HuH-7.5 (cell line): ENCODE measurements at places on chromosomes 16 and 17.
A peak's percentile ranks its signal among the peaks of the same experiment; 100 is the strongest.

- peak; percentile 62 for DNase-seq
These were observed 22.3 kb upstream of the G6PC1 start for GRCh38 chr17:42878123-42878880.

- DNase-seq, result peak; percentile 28
These were observed 46.3 kb downstream of the PRKCA start for GRCh38 chr17:66348584-66349165.

DNA sequence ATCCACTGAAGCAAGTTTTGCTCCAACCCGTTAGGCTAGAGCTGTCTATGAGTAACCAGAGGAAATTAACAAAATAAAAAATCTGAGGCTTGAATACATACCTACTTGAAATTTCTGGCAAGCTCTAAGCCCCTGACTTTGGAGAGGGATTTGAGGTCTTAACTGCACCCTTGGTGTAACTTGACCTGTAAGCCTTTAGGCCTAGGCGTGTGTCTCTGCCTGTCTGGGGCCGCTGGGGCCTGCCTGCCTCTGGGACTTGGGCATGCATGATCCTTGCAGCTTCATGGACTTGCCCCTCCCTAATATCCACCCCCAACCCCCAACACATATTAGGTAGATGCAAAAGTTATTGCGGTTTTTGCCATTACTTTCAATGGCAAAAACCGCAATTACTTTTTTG is 3.7 kb upstream of the CDC42EP4 start:
- no peak for DNase-seq

DNA sequence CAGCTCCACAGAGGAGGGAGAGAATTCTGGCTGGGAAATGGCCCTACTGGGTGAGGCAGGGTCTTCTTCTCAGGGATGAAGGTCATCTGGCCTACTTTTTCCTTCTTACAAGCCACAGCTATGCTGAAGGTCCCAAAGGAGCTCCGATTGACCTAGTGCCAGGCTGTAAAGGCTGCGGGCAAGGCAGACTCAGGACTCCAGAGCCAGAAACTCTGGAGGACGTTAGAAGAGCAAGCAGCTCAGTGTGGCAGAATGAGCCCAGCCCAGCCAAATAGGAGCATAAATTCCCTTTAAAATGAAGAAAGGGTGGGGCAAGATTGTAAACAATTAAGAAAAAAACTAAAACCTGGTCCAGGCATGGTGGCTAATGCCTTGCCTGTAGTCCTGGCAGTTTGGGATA is 20.1 kb upstream of the CNOT1 start:
- DNase-seq, result no peak

DNA sequence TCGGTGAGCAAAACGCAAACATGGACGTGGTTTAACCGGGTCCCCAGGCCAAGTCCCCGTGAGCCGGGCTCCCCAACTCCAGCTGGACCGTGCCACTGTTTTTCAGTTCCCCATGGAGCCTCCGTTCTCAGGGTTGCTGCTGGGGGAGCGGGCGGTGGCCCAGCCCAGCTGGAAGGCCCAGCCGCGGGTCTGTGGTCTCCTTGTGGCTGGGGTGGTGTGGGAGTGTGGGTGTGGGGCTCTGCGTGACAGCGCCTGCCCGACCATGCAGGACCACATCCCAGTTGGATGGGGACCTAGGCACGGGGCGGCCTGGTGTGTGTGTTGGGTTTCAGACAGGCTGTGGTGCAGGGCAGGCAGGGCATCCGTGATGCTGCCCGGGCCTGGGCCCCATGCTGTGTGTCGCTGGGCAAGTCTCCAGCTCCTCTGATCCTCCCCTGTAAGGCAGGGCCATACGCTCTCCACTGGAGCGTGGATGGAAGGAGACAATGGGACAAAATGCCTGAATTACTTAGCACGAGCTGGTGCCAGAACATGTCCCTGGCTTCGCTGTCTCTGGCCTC is 40.3 kb downstream of the COX4I1 start:
- DNase-seq, result no peak

- DNase-seq, result no peak
These were observed 7.6 kb upstream of the PLD6 start for GRCh38 chr17:17213775-17214174.

DNA sequence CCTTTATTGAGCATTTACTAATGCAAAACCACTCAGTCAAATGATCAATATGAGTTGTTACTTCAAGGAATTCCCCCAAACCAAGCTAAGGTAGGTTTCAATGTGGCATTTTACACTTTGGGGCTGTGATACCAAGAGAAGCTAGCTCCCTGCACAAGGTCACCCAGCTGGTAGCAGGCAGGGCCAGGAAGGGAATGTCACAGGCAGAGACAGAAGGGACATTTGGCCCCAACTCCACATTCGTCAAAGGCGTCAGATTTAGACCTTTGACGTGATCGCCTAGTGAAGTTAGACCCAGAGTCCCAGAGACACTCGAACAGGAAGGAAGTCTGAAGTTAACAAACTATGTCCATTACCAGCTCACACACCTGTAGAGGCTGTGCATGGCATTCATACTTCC is 5.5 kb upstream of the SMG1 start:
- no peak for DNase-seq

- DNase-seq, result no peak
These were observed 27.4 kb upstream of the PHB1 start for GRCh38 chr17:49442041-49442440.

- no peak for DNase-seq
These were observed 4.0 kb upstream of the HSBP1 start for GRCh38 chr16:83803811-83804210.

DNA sequence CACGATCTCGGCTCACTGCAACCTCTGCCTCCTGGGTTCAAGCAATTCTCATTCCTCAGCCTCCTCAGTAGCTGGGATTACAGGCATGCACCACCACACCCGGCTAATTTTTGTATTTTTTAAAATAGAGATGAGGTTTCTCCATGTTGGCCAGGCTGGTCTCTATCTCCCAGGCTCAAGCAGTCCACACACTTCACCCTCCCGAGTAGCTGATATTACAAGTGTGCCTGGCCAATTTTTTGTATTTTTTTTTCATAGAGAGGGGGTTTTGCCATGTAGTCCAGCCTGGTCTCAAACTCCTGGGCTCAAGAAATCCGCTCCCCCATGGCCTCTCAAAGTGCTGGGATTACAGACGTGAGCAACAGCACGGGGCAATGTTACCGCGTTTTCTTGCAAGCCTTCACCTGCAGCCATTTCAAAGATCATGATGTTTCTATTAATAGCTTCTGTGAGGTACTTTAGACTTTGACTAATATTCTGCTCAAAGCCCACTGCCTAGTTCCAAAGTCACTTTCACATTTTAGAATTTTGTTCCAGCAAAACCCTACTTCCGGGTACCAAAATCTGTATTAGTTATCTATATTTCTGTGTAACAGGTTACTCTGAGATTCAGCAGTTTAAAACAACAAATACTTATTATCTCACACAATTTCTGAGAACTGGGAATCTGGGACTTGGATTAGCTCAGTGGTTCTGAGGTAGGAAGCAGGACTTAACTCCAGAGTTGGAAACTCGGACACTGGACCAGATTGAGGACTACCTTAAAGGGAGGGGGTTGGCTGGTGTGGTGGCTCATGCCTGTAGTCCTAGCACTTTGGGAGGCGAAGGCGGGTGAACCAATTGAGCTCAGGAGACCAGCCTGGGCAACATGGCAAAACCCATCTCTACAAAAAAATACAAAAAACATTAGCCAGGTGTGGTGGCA is 12.0 kb upstream of the MED13 start:
- no peak for DNase-seq

GRCh38 chr17:6969323-6969726 is 26.5 kb upstream of the ALOX12 start:
- no peak for DNase-seq

DNA sequence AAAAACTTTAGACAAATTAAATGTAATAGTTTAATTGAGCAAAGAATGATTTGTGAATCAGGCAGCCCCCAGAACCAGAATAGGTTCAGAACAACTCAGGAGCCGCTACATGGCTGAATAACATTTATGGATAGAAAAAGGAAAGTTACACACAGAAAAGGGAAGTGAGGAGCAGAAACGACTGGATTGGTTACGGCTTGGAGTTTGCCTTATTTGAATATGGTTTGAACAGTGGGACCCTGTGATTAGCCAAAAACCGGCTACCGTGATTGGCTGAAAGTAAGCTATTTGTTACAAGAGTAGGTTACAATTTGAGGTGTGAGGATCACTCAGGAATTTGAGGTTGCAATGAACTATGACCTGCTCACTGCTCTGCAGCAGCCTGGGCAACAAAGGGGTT is 1139.8 kb downstream of the CDH11 start:
- DNase-seq, result no peak

- DNase-seq, result no peak
These were observed 73.2 kb upstream of the CDH5 start for GRCh38 chr16:66293207-66293735.

GRCh38 chr17:80664217-80664790 is 119.7 kb downstream of the RPTOR start:
- no peak for DNase-seq

- DNase-seq, result no peak
These were observed 45.7 kb upstream of the TANC2 start for GRCh38 chr17:62920300-62920699.

DNA sequence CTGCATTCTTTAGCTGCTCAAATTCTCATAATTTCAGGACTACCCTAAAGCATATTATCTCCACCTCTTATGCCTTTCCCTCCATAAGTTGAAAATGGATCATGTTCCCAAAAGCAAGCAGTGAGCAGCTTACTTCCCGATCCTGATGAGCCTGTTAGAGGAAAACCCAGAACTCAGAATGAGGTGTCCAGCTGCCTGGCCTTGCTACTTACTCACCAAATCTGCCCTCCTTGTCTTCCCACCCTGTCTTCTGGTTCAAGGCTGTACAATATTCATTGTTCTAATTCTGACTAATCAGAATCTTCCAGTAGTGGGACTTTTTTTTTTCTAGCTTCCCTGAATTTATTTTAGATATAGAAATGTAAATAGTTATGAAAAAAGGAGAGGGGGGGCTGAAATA is 10.8 kb downstream of the LYRM1 start:
- DNase-seq, result no peak

- DNase-seq, result no peak
These were observed 34.5 kb downstream of the PSME3IP1 start for GRCh38 chr16:57151369-57151768.

DNA sequence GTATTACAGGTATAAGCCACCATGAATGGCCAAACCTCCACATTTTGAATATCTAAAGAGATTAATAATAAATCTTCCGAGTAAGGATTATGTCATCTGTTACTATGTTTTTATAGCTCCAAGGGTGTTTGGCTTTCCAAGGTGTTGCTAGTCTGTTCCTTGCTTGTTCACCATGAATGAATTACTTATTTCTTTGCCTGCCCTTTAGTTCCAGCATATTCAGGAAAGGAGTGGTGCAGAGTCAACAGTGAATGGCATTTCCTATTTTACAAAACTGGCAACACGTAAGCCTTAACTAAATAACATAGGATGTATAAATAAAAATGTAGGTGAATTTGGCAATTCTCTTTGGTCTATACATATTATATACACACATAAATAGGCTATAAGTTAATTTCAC is 70.3 kb downstream of the MYO1D start:
- no peak for DNase-seq

DNA sequence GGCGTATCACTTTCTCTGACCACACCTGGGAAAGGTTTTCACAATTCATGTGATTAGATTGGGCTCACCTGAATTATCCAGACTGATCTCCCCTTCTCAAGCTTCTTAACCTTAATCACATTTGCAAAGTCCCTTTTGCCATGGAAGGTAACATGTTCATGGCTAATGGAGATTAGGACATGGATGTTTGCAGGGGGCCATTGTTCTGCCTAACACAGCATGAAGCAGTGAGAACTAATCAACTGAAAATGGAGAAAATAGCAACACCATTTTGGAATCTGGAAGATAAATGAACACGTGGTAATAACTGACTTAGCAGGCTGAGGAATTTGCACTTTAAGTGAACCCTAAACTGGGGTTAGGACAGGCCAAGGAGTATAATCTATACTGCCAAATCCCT is 25.0 kb upstream of the SBK1 start:
- DNase-seq, result no peak

- DNase-seq, result no peak
These were observed 45.4 kb downstream of the CDH1 start for GRCh38 chr16:68782198-68783174.

DNA sequence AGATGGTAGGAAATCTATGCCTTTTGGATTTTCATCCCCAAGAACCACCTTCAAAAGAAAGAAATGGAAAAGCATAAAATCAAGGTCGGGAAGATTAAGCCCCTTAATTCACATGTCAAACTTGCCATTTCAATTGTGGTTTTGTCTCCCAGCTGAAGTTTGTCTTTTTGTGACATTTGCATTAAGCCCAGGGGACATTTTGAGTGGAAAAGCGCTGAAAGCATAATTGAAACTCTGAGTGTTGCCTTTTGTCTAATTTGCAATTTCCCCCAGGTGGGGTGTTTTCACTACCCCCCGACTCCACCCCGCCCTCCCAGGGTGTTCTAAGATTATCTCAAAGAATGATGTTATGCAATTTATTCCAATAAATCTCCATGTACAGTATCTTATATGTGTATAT is 396.2 kb downstream of the CDH13 start:
- DNase-seq, result no peak
